ENCODE measurements at places on chromosomes 7 and 10.
A peak's percentile ranks its signal among the peaks of the same experiment; 100 is the strongest.

GRCh38 chr7:92404170-92404614, 43.1 kb upstream of the GATAD1 start:
- no peak for DNase-seq

GRCh38 chr7:126760914-126761577, 491.7 kb downstream of the GRM8 start:
- no peak for DNase-seq

- DNase-seq: peak; percentile 32
These were observed at the start of gene NET1 for GRCh38 chr10:5412277-5412941. NET1 (plus strand) TSS chr10:5412557; CDS start chr10:5412693, 136 bp downstream.

DNA sequence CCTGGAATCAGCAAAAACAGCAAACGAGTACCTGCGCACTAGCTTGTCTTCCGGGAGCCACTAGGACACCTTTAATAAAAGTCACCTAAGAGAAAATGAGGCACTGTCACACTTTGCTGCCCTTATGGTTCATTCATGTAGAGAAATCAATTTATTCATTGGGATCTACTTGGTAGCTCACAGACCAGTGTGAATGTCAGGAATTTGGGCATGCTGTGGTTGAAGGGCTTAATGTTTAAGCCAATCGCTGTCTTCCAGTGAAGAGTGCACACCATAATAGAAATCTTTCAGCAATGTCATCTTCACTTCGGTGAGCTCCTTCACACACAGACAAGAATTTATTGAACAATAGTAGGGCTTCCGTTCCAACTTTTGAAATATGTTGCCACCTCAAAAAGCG, 65.1 kb downstream of the MARCHF5 start:
- no peak for DNase-seq

DNA sequence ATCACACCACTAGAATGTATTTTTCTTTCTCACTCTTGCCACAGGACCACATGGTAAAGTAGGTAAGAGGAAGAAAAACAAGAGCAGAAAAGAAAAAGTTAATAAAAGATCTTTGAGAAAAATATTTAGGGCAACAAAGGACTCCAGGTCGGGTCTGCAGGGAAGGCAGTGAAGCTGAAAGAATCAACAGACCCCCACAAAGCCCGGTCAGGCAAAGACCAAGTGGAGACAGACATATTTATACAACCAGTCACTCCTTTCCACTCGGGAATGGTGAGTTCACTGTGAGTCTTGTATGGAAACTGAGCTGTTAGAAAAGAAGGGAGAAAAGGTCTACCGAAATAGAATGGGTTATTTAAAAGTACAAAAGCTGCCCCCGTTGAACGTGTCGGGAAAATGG, 28.0 kb downstream of the RSU1 start:
- no peak for DNase-seq

DNA sequence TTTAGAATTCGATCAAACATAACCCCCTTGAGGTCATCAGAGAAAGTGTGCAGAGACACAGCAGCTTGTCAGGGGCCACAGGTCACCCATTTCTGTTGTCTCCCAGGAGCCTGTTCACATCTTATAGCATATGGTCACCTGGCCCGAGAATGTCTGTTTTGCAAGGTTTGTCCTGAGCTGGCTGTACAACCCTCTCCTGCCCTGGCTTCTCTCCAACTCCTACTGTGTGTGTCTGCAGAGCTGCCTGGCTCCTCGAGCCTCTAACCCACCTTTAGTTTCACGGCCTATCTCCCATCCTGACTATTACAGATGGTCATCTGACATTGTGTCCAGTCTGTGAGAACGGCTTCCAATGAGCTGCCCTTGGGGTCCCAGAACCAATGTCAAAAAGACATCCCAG, 683.4 kb downstream of the SDK1 start:
- no peak for DNase-seq

DNA sequence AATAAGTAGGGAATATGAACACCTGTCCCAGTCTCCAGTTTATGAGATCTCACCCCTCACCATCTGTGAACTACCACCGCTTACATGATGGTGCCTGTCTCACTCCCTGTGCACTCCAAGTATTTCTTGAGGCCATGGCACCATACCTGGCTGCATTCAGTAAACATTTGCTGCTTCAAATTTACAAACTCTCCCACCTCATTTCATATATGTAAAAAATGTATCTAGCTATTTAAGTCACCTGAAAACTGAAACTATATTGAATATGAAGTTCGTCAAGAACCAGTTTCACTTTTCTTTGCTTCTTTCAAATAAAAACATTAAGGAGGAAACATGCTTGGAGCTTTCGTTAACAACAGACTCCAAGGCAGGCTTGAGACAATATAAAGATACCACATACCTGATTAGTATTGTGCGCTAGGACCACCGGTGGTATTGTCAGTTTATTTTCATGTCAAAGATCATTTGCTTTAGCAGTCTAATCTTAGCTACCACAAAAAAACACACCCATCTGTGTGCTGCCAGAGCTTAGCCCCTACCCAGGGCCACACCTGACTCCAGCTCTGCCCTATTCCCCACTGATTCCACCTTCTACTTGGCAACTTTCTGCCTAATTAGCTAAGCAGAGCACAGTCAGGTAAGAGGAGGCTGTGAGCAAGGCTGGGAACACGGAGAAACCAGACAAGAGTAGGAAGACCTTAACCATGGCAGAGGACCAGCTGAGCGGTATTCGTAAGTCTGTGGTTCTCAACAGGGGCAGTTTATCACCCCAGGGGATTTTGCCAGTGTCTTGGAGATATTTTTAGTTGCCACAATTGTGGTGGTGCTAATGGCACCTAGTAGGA, 92.0 kb downstream of the ZFAND4 start:
- DNase-seq: no peak

DNA sequence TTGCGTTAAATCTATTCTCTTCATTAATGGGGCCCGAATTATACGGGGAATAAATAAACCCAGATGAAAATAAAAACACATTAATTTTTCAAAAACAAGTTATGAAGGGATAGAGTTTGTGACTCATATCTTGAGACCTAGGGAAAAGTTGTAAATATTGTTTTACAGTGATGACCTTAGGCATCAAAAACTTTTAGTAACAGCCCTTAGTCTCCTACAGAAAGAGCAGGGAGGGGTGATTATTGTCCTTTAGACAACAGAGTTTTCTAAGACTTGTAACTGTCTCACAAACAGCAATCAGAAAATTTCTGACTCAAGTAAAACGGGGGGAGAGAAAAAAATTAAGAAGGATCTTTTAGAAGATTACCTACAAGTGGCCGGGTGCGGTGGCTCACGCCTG, 102.7 kb downstream of the COL28A1 start:
- no peak for DNase-seq

Data from activated CD4-positive, CD25-positive, alpha-beta regulatory T cell treated with anti-CD3 and anti-CD28 coated beads, Interleukin-2, amount 50 U/mL, for 16 hours (primary cell).